ENCODE measurements at places on chromosomes 2 and 18.

DNA sequence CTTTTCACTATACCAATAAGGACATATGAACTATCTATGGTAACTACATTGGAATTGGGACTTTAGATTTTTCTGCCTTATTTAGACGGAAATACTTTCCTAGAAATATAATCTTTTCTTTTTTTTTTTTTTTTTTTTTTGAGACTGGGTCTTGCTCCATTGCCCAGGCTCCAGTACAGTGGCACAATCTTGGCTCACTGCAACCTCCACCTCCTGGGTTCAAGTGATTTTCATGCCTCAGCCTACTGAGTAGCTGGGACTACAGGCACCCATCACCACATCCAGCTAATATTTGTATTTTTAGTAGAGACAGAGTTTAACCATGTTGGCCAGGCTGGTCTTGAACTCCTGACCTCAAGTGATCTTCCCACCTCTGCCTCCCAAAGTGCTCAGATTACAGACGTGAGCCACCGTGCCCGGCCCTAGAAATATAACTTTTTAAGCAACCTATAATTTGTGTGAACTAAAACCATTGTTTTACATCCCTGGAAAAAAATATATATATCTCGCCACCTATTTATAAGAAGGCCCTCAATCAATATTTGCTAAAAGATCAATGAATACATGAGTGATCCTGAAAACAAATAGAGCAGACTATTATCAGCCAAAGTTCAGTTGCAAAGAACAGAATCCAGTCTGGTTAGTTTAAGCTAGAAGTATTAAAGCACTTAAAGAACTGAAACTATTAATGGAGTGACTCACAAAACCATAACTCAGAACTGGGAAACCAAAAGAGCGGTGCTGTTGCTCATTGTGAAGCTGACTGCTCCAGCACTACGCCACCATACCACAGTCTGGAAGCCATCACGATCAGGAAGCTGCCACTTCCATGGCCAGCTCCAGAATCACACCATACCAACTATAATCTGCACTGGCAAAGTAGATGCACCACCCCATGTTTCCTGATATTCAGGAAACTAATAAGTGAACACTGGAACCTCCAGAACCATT lies 8.4 kb upstream of the HNRNPLL start:
- no peak for DNase-seq

GRCh38 chr2:127320067-127320466 lies 26.1 kb upstream of the ERCC3 start:
- DNase-seq, result no peak

DNA sequence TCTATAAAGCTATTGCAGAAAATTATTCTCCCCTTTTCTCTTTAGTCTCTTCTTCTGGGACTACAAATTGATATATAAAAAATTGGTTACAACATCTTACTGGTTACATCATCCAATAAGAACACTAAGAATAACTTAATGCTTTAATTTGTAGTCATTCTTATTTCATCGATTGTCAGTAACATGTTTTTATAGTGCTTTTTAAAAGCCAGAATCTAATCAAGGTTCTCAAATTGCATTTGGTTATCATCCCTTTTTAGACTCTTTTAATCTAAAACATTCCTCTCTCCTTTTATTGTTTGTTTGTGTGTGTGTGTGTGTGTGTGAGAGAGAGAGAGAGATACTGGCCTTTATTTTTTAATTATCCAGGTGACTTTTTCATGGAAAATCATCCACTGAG lies 377.1 kb upstream of the MEIS1 start:
- DNase-seq, result no peak

- no peak for DNase-seq
Observed at GRCh38 chr2:84849271-84849952, 31.5 kb downstream of the TRABD2A start.

DNA sequence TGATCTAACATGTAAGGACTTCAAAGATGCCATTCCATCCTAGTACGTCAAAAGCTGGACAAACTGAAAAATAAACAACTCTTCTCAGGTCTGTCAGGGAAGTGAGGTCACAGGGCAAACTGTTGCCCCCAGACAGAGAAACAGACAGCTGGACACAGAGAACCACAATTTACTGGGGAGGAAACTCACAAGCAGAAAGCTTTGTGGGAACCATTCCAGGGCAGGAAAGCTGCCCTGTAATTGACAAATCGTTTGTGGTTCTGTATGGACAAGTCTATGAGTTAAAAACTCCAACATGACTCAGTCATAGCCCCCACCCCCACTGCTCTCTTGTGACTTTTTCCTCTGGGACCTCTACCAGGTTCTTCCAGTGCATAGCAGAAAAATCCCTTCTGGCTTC lies 28.4 kb downstream of the MCEE start:
- no peak for DNase-seq

DNA sequence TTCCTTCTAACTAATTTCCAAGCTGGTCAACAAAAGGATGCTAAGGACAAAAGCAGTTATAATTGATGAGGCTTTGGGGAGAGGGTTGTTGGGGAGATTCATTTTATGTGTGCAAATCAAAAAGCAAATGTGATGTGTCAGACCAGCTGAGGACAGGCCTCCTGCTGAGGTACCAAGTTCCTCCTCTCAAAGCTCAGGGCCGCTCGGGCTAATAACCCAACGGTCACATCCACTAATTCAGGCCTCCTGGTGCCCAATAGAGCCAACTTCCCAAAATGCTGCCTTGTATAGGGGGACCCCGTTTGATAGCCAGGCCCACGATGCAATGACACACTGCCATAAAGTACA lies 88.6 kb upstream of the RTN4 start:
- no peak for DNase-seq

DNA sequence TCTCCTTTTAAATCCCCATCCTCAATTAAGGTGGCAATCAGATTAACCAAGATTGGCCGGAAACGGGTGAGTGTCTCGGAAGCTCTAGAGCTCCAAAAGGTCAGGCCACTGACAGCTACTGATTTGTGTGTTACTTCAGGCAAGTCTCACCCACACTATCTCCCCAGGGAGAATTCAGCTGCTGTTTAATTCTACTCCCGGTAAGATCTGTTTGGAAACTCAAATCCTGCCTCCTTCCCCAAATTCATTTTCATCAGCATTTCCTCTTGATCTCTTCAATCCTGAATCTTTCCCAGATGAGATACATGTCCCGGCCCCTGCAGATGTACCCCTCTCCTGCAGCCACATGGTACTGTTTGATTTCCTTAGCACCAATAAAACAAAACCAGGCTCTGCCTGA lies 34.9 kb downstream of the EFR3B start:
- DNase-seq, result no peak

DNA sequence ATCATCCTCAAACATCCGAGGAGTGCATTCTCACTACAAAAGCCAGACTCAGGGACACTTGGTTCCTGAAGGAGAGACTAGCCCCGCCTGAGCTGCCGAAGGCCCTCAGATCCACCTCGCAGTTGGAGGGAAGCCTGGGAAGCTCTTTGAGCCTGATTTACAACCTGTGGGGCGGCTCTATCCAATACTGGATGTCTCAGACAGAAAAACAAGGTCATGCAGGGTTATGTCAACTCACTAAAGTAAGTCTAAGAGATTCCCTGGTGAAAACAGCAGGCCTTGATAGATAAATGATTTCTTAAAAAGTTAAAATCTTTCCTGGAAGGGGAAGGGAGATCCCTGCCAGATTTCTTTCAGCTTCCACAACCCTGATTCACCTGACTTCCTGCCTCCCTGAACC lies 284.3 kb downstream of the CYP26B1 start:
- DNase-seq, result no peak

- peak; percentile 84 for DNase-seq
Observed at GRCh38 chr18:56637711-56638231, 621 bp downstream of the TXNL1 start.

- DNase-seq, result no peak
Observed at GRCh38 chr2:189406586-189407233, 34.6 kb upstream of the WDR75 start.

DNA sequence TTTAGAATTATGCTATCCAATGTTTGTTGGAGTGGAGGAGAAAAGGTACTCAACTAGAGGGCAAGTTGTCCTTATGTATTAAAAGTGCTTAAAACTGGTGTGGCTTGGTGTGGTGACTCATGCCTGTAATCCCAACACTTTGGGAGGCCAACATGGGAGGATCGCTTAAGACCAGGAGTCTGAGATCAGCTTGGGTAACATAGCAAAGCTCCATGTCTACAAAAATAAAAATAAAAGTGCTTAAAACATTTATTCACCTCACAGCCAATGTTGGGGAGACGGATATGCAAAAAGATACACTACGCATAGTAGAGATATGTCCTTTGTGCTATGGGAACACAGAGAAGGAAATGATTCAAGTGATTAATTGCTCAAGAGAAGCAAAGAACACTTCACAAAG lies 19.3 kb upstream of the TNFAIP6 start:
- no peak for DNase-seq

GRCh38 chr18:75586130-75586889 lies 158.8 kb upstream of the SMIM21 start:
- no peak for DNase-seq

GRCh38 chr2:18078216-18078615 lies 199.7 kb downstream of the KCNS3 start:
- peak; percentile 54 for DNase-seq

- DNase-seq, result no peak
Observed at GRCh38 chr2:45895241-45895861, 243.9 kb downstream of the PRKCE start.

- no peak for DNase-seq
Observed at GRCh38 chr18:14015416-14015815, 100.1 kb upstream of the MC2R start.

GRCh38 chr2:232901736-232902578 lies 31.9 kb downstream of the SNORC start:
- DNase-seq, result no peak

GRCh38 chr2:96809216-96809882 lies 6.7 kb upstream of the CNNM3 start:
- no peak for DNase-seq

DNA sequence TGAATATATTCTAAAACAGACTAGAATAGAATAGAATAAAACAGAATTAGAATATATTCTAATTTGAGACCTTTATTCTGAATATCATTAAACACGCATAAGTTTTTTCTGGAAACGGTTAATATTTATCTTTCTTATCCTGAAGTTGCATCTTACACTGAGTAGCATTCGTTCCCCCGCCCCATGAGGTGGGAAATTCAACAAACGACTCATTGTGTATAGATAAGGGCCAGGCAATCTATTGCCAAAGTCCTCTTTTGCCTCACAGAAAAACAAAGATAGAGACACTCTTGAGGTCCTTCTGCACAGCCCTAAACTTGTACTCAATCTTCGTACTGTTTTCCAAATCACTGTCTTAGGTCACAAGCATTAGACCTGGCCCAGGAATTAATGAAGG lies 98.1 kb downstream of the COL6A3 start:
- DNase-seq, result no peak
